Activated CD8-positive, alpha-beta T cell treated with anti-CD3 and anti-CD28 coated beads for 36 hours (primary cell): ENCODE measurements at places on chromosomes 4 and X. TPM values are rescaled to one million over a fixed set of nuclear protein-coding genes. Genes with fewer than 3 reads are reported as not detected.

DNA sequence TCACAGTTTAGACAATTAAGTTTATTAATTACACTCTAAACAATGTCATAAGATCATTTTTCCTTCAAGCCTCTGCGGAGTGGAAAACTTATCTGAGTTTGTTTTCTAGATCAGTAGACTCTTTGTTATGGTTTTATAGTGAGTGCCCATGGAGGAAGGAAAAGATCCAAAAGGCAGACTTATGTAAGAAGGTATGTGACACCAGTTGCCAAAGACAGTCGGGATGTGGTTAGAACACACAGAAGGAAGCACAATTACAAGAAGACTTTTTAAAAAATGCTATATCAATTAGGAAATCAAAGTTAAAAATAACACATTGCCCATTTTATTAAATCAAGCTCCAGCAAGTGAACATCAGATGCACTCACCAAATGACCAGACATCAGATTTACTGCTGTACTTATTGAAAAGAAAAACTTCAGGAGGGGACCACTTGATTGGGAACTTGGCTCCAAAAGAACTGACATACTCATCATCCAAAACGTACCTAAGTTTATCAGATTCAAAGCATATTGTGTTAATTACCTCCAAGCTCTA lies 57.1 kb downstream of the NIPAL1 start:
- H3K4me3 ChIP-seq = no peak overlapping the region
- H3K27ac ChIP-seq = no peak overlapping the region
- peaks cover 17% of the 10 kb centered on the region for H3K4me1 ChIP-seq
- no peak for DNase-seq
- peaks cover 24% of the 10 kb centered on the region for H3K36me3 ChIP-seq
- no peaks in the 10 kb centered on the region for H3K27me3 ChIP-seq

GRCh38 chr4:687048-687970 lies 1.6 kb downstream of the SLC49A3 start:
- no peak overlapping the region for H3K4me3 ChIP-seq
- peaks cover 12% of the 10 kb centered on the region for H3K27me3 ChIP-seq
- H3K36me3 ChIP-seq = no peaks in the 10 kb centered on the region
- no peak for DNase-seq
- H3K27ac ChIP-seq = no peak overlapping the region

DNA sequence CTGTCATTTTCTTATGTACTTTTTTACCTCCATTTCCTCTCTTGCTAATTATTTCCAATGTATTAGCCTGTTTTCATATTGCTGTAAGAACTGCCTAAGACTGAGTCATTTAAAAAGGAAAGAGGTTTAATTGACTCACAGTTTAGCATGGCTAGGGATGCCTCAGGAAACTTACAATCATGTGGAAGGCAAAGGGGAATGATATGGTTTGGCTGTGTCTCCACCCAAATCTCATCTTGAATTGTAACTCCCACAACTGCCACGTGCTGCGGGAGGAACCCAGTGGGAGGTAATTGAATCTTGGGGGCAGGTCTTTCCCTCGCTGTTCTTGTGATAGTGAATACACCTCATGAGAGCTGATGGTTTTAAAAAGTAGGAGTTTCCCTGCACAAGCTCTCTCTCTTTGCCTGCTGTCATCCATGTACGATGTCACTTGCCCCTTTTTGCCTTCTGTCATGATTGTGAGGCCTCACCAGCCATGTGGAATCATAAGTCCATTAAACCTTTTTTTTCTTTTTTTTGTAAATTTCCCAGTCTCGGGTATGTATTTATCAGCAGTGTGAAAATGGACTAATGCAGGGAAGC lies 870.0 kb upstream of the INTU start:
- no peaks in the 10 kb centered on the region for H3K36me3 ChIP-seq
- H3K4me3 ChIP-seq = no peak overlapping the region
- H3K27ac ChIP-seq = no peak overlapping the region
- DNase-seq = no peak
- H3K4me1 ChIP-seq = no peaks in the 10 kb centered on the region

GRCh38 chr4:184643731-184644130 lies 5.5 kb downstream of the CASP3 start:
- no peaks in the 10 kb centered on the region for H3K27me3 ChIP-seq
- peaks cover 75% of the 10 kb centered on the region for H3K36me3 ChIP-seq
- peak overlapping the region; percentile 55 for H3K4me3 ChIP-seq
- H3K27ac ChIP-seq = peak overlapping the region; percentile 73

GRCh38 chrX:3257471-3257870 lies 89.0 kb downstream of the MXRA5 start:
- no peak overlapping the region for H3K4me3 ChIP-seq
- no peak overlapping the region for H3K27ac ChIP-seq
- H3K36me3 ChIP-seq = no peaks in the 10 kb centered on the region
- no peaks in the 10 kb centered on the region for H3K27me3 ChIP-seq
- no peak for DNase-seq
- H3K4me1 ChIP-seq = no peaks in the 10 kb centered on the region

- H3K4me3 ChIP-seq = no peak overlapping the region
- no peak for DNase-seq
- H3K27ac ChIP-seq = no peak overlapping the region
- H3K4me1 ChIP-seq = no peaks in the 10 kb centered on the region
- H3K36me3 ChIP-seq = no peaks in the 10 kb centered on the region
- no peaks in the 10 kb centered on the region for H3K27me3 ChIP-seq
Measured at GRCh38 chr4:86452422-86452891, 92.6 kb upstream of the MAPK10 start.

- H3K27ac ChIP-seq = no peak overlapping the region
- no peak overlapping the region for H3K4me3 ChIP-seq
- H3K4me1 ChIP-seq = no peaks in the 10 kb centered on the region
- H3K36me3 ChIP-seq = peaks cover 6% of the 10 kb centered on the region
- no peak for DNase-seq
Measured at GRCh38 chr4:3237266-3237665, 11.7 kb upstream of the MSANTD1 start.

DNA sequence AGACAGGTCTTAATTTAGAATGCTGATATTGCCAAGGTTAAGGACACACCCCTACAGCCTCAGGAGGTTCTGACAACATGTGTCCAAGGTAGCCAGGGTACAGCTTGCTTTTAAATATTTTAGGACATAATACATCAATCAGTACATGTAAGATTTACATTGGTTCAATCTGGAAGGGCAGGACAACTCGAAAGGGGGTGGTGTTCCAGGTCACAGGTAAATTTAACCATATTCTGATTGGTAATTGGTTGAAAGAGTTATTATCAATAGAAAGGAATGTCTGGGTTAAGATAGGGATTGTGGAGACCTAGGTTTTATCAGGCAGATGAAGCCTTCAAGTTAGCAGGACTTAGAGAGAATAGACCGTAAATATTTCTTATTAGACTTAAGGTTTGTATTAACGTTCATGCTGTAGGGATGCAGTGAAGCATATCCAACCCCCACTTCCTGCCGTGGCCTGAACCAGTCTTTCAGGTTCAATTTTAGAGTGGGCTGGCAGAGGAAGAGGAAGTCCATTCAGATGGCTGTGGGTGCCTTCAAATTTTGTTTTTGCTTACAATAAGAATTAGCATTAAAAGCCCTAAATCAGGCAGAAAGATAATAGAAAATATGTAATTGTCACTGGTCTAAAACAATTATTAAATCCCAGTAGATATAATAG lies 136.5 kb upstream of the GALNTL6 start:
- H3K4me3 ChIP-seq = no peak overlapping the region
- H3K4me1 ChIP-seq = no peaks in the 10 kb centered on the region
- H3K36me3 ChIP-seq = no peaks in the 10 kb centered on the region

GRCh38 chr4:167509551-167509950 lies 275.3 kb upstream of the SPOCK3 start:
- H3K27ac ChIP-seq = no peak overlapping the region
- H3K4me3 ChIP-seq = no peak overlapping the region
- H3K4me1 ChIP-seq = no peaks in the 10 kb centered on the region
- no peaks in the 10 kb centered on the region for H3K36me3 ChIP-seq
- no peak for DNase-seq

- no peak overlapping the region for H3K27ac ChIP-seq
- no peaks in the 10 kb centered on the region for H3K4me1 ChIP-seq
- no peak overlapping the region for H3K4me3 ChIP-seq
- no peaks in the 10 kb centered on the region for H3K36me3 ChIP-seq
- no peaks in the 10 kb centered on the region for H3K27me3 ChIP-seq
Measured at GRCh38 chr4:166311169-166311568, 438.1 kb downstream of the TLL1 start.

GRCh38 chr4:749698-750666 lies 44.4 kb downstream of the PCGF3 start:
- peaks cover 7% of the 10 kb centered on the region for H3K36me3 ChIP-seq
- H3K27ac ChIP-seq = no peak overlapping the region
- no peak overlapping the region for H3K4me3 ChIP-seq
- H3K27me3 ChIP-seq = no peaks in the 10 kb centered on the region

DNA sequence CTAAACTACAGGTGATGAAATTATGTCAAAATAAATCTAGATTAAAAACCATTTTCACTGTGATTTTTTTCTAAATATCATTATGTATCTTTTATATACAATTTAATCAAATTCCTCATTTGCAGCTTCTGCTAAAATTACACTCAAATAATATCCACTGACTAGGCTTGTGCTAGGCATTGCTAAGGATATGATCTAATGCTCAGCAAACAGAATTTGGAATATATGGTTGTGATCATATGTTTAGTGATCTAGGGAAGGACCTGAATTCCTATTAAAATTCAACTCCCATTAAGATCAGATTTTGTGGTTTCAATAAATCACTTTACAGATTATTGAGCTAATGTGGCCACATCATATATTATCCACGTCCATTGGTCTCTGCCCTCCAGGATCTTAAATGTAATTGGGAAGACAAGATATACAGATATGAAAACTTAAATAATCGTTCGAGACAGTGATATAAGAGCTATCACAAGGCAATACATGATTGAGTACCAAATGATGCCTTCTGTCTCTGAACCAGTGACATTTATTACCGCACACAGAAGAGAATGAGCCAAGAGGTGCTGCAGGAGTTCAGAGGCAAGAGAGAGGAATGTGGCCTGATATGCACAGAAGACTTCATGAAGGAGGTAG lies 206.0 kb upstream of the RPS6KA3 start:
- no peaks in the 10 kb centered on the region for H3K27me3 ChIP-seq
- H3K4me1 ChIP-seq = no peaks in the 10 kb centered on the region
- H3K27ac ChIP-seq = no peak overlapping the region
- no peak overlapping the region for H3K4me3 ChIP-seq
- no peaks in the 10 kb centered on the region for H3K36me3 ChIP-seq

GRCh38 chr4:146649232-146649631 lies 10.5 kb downstream of the POU4F2 start:
- DNase-seq = no peak
- H3K27me3 ChIP-seq = peaks cover 75% of the 10 kb centered on the region
- H3K36me3 ChIP-seq = no peaks in the 10 kb centered on the region
- H3K4me1 ChIP-seq = no peaks in the 10 kb centered on the region
- no peak overlapping the region for H3K4me3 ChIP-seq

GRCh38 chr4:106268786-106269185 lies 47.2 kb downstream of the TBCK start:
- no peak overlapping the region for H3K27ac ChIP-seq
- H3K27me3 ChIP-seq = no peaks in the 10 kb centered on the region
- H3K4me1 ChIP-seq = peaks cover 8% of the 10 kb centered on the region

GRCh38 chr4:67934628-67935027 lies 28.7 kb downstream of the TMPRSS11A start:
- no peak overlapping the region for H3K4me3 ChIP-seq
- H3K27ac ChIP-seq = no peak overlapping the region
- H3K36me3 ChIP-seq = no peaks in the 10 kb centered on the region
- no peak for DNase-seq
- H3K27me3 ChIP-seq = peaks cover 6% of the 10 kb centered on the region

DNA sequence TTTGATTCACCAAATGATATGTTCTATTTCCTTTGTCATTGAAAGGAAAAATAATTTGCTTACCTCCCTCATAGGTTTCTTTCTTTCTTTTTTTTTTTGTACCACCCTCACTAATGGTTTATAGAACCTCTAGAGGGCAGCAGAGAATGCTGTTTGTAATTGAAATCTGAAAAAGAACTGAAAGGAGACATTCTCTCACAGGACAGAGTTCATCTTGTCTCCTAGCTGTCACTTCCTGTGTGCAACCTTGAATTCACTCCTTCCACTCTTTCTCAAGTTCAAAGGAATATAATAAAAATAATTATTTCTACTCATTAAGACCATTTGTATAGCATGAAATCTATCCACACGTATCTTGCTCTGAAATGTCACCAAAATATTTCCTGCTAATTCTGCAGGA lies 51.0 kb downstream of the GUCY1B1 start:
- H3K36me3 ChIP-seq = no peaks in the 10 kb centered on the region
- H3K4me1 ChIP-seq = peaks cover 2% of the 10 kb centered on the region
- H3K27ac ChIP-seq = no peak overlapping the region
- peak; percentile 52 for DNase-seq

- H3K27me3 ChIP-seq = no peaks in the 10 kb centered on the region
- no peaks in the 10 kb centered on the region for H3K36me3 ChIP-seq
- H3K27ac ChIP-seq = no peak overlapping the region
Measured at GRCh38 chr4:138236037-138236436, 6.1 kb downstream of the SLC7A11 start.

DNA sequence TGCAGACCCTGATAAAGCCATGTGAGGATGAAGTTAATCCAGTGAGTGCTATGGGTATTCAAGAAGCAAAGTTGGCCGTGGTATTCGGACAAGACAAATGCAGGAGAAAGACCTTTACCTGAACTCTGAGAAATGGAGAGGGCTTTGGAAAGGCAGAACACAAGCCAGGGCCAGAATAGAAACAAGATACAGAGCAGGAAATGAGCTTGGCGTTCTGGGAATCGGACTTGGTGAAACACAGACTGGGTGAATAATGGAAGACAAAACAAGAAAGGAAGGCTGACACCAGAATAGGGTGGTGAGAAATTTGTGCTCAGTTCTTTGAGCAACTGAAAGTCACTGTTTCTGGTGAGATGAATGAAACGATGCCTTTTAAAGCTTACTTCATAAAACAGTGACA lies 83.3 kb downstream of the VEGFC start:
- H3K4me1 ChIP-seq = no peaks in the 10 kb centered on the region
- no peak overlapping the region for H3K27ac ChIP-seq
- no peak for DNase-seq
- no peak overlapping the region for H3K4me3 ChIP-seq
- no peaks in the 10 kb centered on the region for H3K27me3 ChIP-seq

DNA sequence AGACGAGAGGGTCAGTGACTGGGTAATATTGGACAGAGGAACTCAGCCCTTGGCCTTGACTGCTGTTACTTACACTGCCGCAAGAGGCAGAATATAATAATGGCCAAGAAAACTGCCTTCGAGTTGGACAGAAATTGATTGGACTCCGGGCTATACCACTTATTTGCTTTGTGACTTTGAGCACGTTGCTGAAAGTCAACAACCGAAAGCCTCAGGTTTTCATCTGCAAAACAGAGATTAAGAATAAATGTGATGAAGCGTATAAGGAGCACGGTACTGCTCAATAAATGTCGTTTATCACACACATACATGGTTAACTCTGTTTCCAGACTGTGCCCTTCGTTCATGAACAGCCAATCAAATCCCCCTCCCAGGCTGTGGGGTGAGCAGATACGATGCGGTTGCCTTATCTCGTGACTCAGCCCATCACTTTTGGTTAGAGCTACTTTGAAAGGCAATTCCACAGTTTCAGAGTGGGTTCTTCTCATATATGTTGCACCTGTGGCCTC lies 91.6 kb downstream of the TSPAN7 start:
- no peak for DNase-seq
- no peaks in the 10 kb centered on the region for H3K36me3 ChIP-seq
- no peaks in the 10 kb centered on the region for H3K4me1 ChIP-seq
- H3K4me3 ChIP-seq = no peak overlapping the region

GRCh38 chrX:68286076-68286475 lies 147.2 kb downstream of the OPHN1 start:
- no peak overlapping the region for H3K27ac ChIP-seq
- no peaks in the 10 kb centered on the region for H3K36me3 ChIP-seq
- H3K27me3 ChIP-seq = no peaks in the 10 kb centered on the region

Gene STAP1
- 3.0 TPM for total RNA-seq

Gene ARMCX1
- total RNA-seq = 3.9 TPM

Gene DHX15
- 222 TPM for total RNA-seq

Gene TMSB15C
- total RNA-seq = 2.0 TPM

Gene POLN
- total RNA-seq = 2.1 TPM

Gene VCX2
- total RNA-seq = not detected

Gene ASMT
- total RNA-seq = 0.41 TPM

Gene PRRG1
- not detected for total RNA-seq
